Motor neuron (in vitro differentiated cells): ENCODE measurements at places on chromosomes 13 and 19. TPM values are rescaled to one million over a fixed set of nuclear protein-coding genes. Genes with fewer than 3 reads are reported as not detected.

The ERICH4 gene
- 0.44 TPM in 1 of 2 replicates, not detected in the other for total RNA-seq

The ZNF813 gene
- total RNA-seq, result 2.7 and 2.8 TPM in 2 replicates

The ARRDC5 gene
- total RNA-seq, result 0.22 and 0.42 TPM in 2 replicates

The KLK4 gene
- total RNA-seq, result 1.5 and 2.0 TPM in 2 replicates

The ZNF540 gene
- 15.2 and 17.3 TPM in 2 replicates for total RNA-seq

The C19orf73 gene
- 1.2 and 2.3 TPM in 2 replicates for total RNA-seq

The EDNRB gene
- 24.5 and 25.2 TPM in 2 replicates for total RNA-seq

The ZNF43 gene
- 1.6 and 7.8 TPM in 2 replicates for total RNA-seq

The SYNGR4 gene
- not detected in 2 replicates for total RNA-seq

The SCN1B gene
- 2.0 and 4.4 TPM in 2 replicates for total RNA-seq

The GNA15 gene
- total RNA-seq, result 0.42 TPM in 1 of 2 replicates, not detected in the other

The YJEFN3 gene
- total RNA-seq, result 3.6 and 4.2 TPM in 2 replicates

The GRIK5 gene
- total RNA-seq, result 0.53 and 1.2 TPM in 2 replicates

The NLRP9 gene
- total RNA-seq, result 0.28 TPM in 1 of 2 replicates, not detected in the other
